ENCODE measurements at places on chromosomes 13 and 19. TPM values are rescaled to one million over a fixed set of nuclear protein-coding genes. Genes with fewer than 3 reads are reported as not detected.

Gene OR4F17
- not detected for polyA plus RNA-seq

Gene PTH2
- not detected for polyA plus RNA-seq

Gene LIM2
- polyA plus RNA-seq: not detected

Gene ZNF700
- 4.6 TPM for polyA plus RNA-seq

Gene ICAM5
- polyA plus RNA-seq: not detected

GRCh38 chr19:13981988-13982501 is 24.1 kb downstream of the RFX1 start:
- H3K4me1 ChIP-seq: peaks cover 52% of the 10 kb centered on the region
- H3K27me3 ChIP-seq: no peaks in the 10 kb centered on the region
- H3K4me3 ChIP-seq: peak overlapping the region; percentile 15
- no peak for DNase-seq
- H3K36me3 ChIP-seq: no peaks in the 10 kb centered on the region

- H3K4me1 ChIP-seq: no peaks in the 10 kb centered on the region
- no peak overlapping the region for H3K4me3 ChIP-seq
- no peak for DNase-seq
- H3K36me3 ChIP-seq: no peaks in the 10 kb centered on the region
- H3K27ac ChIP-seq: no peak overlapping the region
- H3K27me3 ChIP-seq: no peaks in the 10 kb centered on the region
These were observed 476.2 kb downstream of the TSHZ3 start for GRCh38 chr19:30873003-30873402.

DNA sequence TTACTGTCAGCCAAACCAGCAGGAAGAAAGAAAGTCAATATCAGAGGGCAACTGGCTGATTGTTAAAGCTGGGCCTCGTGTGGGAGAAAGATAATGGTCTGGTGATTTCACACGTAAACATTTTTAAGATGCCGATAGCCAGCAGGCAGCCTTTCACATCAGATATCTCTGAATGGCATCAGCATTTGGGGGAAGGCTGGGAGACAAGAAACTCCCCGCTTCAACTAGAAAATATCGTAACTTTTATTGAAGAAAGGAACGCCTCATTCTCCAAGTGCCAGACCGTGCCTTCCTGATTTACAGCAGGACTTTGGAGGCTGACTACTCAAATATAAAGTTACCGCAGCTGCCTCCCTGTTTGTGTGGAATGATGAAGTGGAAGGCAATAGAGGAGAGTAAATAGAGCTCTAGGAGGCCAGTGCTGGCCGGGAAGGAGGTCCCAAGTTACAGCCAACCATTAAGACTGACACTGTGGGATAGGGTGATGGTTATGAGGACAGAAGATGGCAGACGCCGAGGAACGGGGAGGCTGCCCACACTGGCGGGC is 284.3 kb upstream of the MAB21L1 start:
- no peaks in the 10 kb centered on the region for H3K27me3 ChIP-seq
- DNase-seq: no peak
- H3K4me3 ChIP-seq: no peak overlapping the region
- H3K36me3 ChIP-seq: no peaks in the 10 kb centered on the region
- no peak overlapping the region for H3K27ac ChIP-seq

DNA sequence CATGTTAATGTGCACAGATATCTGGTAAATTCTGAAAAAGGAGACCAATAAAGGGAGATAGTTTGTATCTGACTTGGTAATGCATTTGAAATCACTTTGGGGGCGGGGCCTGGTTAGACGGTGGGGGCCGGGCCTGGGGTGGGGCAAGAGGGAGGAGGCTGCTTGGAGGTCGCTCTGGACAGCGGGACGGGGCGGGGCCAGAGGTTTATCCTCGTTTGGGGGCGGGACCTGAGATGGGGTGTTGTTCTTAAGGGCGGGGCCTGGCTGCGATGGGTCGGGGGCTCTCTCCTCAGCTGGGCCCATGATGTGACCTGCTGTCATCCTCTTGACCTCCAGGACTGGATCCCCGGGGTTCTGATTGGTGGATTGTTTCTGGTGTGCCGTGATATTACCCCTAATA is 4.9 kb upstream of the ZNF808 start:
- no peak overlapping the region for H3K27ac ChIP-seq
- H3K4me1 ChIP-seq: no peaks in the 10 kb centered on the region
- DNase-seq: no peak
- H3K27me3 ChIP-seq: peaks cover 17% of the 10 kb centered on the region

DNA sequence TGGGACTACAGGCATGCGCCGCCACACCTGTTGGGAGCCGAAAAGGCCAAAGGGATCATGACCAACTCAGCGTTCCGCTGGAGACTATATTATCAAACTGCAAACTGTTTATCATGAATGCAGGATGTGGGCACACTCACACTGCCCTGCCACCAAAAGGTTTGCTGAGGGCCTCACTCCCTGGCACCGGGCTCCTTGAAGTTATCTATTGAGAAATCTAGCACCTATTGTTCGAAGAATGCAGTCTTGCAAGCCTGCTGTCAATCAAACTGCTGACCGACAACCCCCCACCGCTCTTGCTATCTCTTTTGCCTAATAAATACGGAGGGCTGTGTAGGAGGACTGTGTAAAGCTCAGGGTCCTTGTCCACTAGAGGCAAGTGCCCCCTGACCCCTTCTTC is 5.2 kb upstream of the ZNF836 start:
- H3K27ac ChIP-seq: no peak overlapping the region
- no peaks in the 10 kb centered on the region for H3K36me3 ChIP-seq
- peaks cover 9% of the 10 kb centered on the region for H3K4me1 ChIP-seq
- no peak overlapping the region for H3K4me3 ChIP-seq
